ENCODE measurements at places on chromosomes 6 and 20. TPM values are rescaled to one million over a fixed set of nuclear protein-coding genes. Genes with fewer than 3 reads are reported as not detected.

BPIFB4 gene
- total RNA-seq, result not detected

ACAT2 gene
- total RNA-seq, result 21.4 TPM

CAGE1 gene
- total RNA-seq, result not detected

DNA sequence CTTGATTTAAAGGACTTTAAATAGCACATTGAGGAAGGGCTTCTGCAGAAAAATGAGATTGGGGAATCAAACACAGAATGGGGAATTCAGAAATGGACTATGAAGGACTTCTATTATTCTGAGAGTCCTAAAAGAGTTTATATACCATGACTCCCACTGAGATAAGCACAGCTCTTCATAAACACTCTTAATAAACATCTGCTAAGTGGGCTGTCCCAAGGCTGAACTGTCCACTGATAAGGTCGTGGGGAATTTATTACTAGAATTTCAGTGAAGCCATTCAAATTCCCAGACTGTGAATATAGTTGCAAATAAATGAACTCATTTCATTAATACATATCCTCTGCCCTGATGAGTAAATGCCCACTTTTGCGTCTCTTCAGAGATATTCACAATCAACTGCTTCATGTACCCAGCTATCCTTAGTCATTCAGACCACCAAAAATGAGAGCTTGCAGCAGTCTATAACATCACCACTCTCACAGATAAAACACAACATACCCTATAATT is 468.2 kb upstream of the RUNX2 start:
- no peak for DNase-seq
- no peak overlapping the region for H3K27ac ChIP-seq
- no peak overlapping the region for H3K4me3 ChIP-seq
- no peaks in the 10 kb centered on the region for H3K4me1 ChIP-seq
- H3K27me3 ChIP-seq, result no peaks in the 10 kb centered on the region

GRCh38 chr20:25549172-25549773 is 36.1 kb downstream of the NINL start:
- no peak overlapping the region for H3K27ac ChIP-seq
- H3K4me3 ChIP-seq, result no peak overlapping the region
- no peaks in the 10 kb centered on the region for H3K36me3 ChIP-seq
- H3K4me1 ChIP-seq, result peaks cover 3% of the 10 kb centered on the region
- no peak for DNase-seq
- no peaks in the 10 kb centered on the region for H3K27me3 ChIP-seq

DNA sequence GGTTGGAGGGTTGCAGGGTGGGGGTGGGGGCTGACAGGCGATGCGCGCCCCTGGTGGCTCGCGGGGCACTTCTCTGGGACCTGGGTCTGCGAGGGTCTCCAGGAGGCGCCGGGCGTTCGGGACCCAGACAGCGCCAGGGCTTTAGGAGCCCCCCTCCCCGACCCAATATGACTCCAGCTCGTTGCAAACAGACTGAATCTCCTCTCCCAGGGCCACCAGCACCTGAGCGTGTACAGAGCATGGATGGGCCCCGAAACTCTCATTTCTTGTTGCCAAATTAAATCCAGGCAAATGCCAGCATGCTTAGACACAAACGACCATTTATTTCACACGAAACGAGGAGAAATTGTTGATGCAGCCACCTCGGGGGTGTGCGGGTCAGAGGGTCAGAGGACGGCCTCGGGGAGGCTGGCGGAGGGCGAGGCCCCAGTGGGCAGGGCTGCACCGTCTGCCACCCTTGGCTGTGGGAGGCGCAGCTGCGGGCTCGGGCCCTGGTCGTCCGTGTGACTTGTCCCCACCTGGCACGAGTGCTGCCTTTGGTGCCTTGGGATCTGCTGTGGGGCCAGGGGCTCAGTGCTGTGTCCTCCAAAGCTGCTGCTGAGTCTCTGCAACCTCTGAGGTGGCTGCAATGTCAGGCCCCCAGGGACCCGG is 20.9 kb upstream of the GATA5 start:
- no peaks in the 10 kb centered on the region for H3K27me3 ChIP-seq
- no peaks in the 10 kb centered on the region for H3K4me1 ChIP-seq
- no peak overlapping the region for H3K4me3 ChIP-seq
- H3K36me3 ChIP-seq, result no peaks in the 10 kb centered on the region

- H3K27ac ChIP-seq, result no peak overlapping the region
- no peaks in the 10 kb centered on the region for H3K27me3 ChIP-seq
- no peaks in the 10 kb centered on the region for H3K4me1 ChIP-seq
- DNase-seq, result no peak
Measured at GRCh38 chr6:154169193-154169847, 130.3 kb downstream of the OPRM1 start.

DNA sequence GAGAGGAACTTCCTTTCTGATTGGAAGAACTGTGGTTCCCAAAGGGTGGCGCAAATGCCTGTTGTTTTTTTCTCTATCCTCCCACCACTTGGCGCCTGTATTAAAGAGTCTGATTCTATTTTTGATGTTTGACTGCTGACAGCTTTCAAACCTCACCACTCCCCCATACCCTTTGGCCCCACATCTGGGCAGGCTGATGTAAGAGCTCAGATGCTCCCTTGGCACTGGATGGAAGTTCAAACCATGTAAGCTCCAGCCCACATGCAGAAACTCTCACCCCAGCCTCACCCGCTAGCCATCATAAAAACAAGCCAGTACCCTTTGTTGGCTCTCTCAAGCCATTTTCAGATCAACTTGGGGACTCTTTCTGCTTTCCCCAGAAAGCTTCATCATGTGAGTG is 20.0 kb upstream of the TMEM14A start:
- no peak overlapping the region for H3K27ac ChIP-seq
- H3K4me3 ChIP-seq, result no peak overlapping the region
- no peaks in the 10 kb centered on the region for H3K27me3 ChIP-seq
- no peaks in the 10 kb centered on the region for H3K36me3 ChIP-seq

GRCh38 chr20:22411627-22412450 is 172.5 kb downstream of the FOXA2 start:
- H3K36me3 ChIP-seq, result no peaks in the 10 kb centered on the region
- H3K27me3 ChIP-seq, result peaks cover 2% of the 10 kb centered on the region
- H3K4me3 ChIP-seq, result no peak overlapping the region
- no peaks in the 10 kb centered on the region for H3K4me1 ChIP-seq
- peak; percentile 75 for DNase-seq
- no peak overlapping the region for H3K27ac ChIP-seq

GRCh38 chr6:131914967-131915751 is 36.0 kb downstream of the CCN2 start:
- H3K27ac ChIP-seq, result no peak overlapping the region
- peak; percentile 70 for DNase-seq
- no peak overlapping the region for H3K4me3 ChIP-seq
- no peaks in the 10 kb centered on the region for H3K36me3 ChIP-seq
- H3K27me3 ChIP-seq, result no peaks in the 10 kb centered on the region

GRCh38 chr6:142716097-142716496 is 228.9 kb downstream of the HIVEP2 start:
- no peaks in the 10 kb centered on the region for H3K27me3 ChIP-seq
- no peaks in the 10 kb centered on the region for H3K36me3 ChIP-seq
- H3K4me3 ChIP-seq, result no peak overlapping the region
- H3K4me1 ChIP-seq, result no peaks in the 10 kb centered on the region

DNA sequence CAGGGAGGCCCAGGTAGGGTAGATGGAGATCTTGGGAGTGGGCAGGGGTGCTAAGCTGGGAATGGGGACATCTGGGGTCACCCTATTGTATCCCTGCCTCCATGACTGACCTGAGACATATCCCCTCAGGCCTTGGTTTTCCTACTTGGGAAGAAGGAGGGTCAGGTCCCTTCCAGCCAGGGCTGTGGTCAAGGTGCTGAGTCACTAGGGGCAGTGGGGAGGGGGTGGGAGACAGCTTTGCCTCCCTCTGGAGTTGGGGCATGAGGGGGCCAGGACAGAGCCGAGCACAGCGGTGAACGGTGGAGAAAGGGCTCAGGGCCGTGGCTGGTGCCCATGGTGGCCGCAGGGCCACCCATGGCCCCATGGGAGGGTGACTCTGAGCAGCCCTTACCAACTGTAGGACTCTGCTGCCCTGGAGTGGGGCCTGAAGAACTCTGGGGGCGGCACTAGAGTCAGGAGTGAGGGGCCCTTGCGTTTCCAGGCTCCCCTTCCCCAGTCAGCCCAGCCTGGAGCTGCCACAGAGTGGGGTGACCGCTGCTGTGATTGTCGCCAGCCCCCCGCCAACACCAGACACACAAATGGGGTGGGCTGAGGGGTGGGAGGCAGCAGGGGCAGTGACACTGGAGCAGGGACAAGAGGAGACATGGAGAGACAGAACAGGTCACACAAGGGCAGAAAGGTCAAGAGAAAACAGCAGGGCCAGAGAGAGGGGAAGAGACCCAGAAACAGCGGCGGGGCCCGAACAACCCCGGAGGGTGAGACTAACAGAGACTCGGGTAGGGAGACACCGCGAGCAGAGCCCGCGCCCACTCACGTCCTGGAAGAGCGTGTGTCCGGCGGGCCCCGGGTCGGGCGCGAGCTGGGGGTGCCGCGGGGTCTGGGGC is 576 bp downstream of the NECAB3 start:
- no peaks in the 10 kb centered on the region for H3K4me1 ChIP-seq
- H3K4me3 ChIP-seq, result peak overlapping the region; percentile 65
- no peaks in the 10 kb centered on the region for H3K36me3 ChIP-seq
- H3K27ac ChIP-seq, result no peak overlapping the region
- H3K27me3 ChIP-seq, result no peaks in the 10 kb centered on the region
